ENCODE measurements at places on chromosomes 11 and 22.

- no peak for DNase-seq
Measured at GRCh38 chr11:20025332-20025840, 134.9 kb downstream of the DBX1 start.

- no peak for DNase-seq
Measured at GRCh38 chr11:12777208-12777874, 103.1 kb downstream of the TEAD1 start.

GRCh38 chr22:47193606-47194329 is 431.3 kb downstream of the TBC1D22A start:
- DNase-seq, result no peak

GRCh38 chr11:2924821-2925675 is 4.2 kb downstream of the PHLDA2 start:
- no peak for DNase-seq

- DNase-seq, result no peak
Measured at GRCh38 chr22:38428714-38429113, 26.3 kb downstream of the KCNJ4 start.

Measured in hippocampal formation (tissue), 2 donors.